Pancreas (tissue), 10 donors: ENCODE measurements at places on chromosomes 13 and 19. TPM values are rescaled to one million over a fixed set of nuclear protein-coding genes. Genes with fewer than 3 reads are reported as not detected.
A peak's percentile ranks its signal among the peaks of the same experiment; 100 is the strongest.

- no peak overlapping the region for H3K27ac ChIP-seq
- H3K27me3 ChIP-seq: no peaks in the 10 kb centered on the region
- H3K36me3 ChIP-seq: no peaks in the 10 kb centered on the region
- H3K4me3 ChIP-seq: no peak overlapping the region
- no peaks in the 10 kb centered on the region for H3K4me1 ChIP-seq
Measured at GRCh38 chr13:57825066-57825465, 193.5 kb downstream of the PCDH17 start.

GRCh38 chr13:43019811-43020210 lies 3.6 kb upstream of the DNAJC15 start:
- DNase-seq: no peak
- H3K36me3 ChIP-seq: no peaks in the 10 kb centered on the region
- no peak overlapping the region for H3K4me3 ChIP-seq
- H3K27me3 ChIP-seq: no peaks in the 10 kb centered on the region
- H3K4me1 ChIP-seq: peaks cover 4% of the 10 kb centered on the region

The APOC4 gene
- total RNA-seq: not detected

DNA sequence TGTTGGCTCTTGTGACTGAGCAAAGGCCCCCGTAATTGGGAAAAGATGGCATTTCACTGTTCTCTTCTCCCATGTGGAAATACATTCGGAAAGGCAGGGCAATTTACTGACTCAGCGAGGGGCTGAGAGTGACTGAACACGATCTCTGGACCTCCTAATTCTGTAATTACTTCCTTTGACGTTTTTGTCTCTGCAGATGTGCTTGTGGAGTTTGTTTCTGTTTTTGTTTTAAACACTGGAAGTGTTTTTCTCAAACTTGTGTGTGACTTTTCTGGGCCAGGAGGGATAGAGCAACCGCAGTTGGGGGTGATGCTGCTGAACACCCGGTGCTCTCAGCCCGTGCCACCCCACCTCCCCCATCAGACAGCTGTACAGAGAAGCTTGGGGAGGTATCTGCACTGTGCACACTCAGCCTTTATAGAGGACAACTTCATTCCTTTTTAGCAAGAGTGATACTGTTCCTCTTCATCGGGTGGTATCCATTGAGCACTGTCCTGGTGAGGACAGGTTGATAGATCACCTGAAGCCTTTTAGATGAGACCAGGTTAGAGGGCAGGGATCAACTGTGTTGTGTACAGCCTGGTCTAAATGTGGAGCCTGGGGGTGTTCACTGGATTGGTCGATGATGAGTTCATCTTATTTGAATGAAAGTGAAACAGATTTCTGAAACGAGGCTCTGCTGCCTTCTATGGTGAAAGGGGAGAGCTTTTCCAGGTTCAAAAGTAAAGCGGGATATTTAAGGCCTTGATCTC lies 117.4 kb downstream of the ESD start:
- peak overlapping the region; percentile 40 for H3K27ac ChIP-seq
- no peaks in the 10 kb centered on the region for H3K4me1 ChIP-seq
- H3K27me3 ChIP-seq: no peaks in the 10 kb centered on the region
- no peak for DNase-seq
- no peaks in the 10 kb centered on the region for H3K36me3 ChIP-seq

DNA sequence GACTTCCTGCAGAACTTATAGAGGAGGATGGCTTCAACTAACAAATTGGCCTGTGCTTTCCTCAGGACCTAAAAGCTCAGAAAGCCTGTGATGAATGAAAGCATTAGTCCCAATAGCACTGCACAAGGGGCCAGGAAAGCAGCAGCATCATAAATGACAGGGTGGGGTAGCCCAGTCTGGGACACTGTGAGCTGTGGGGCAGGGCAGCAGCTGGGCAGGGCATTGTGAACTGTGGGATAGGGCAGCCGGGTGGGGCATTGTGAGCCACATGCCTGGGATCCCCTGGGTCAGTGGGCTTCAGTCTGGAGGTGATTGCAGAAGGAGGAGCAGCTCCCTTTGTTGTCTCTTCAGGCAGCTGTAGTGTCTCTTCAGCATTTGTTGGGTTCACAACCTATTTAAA lies 1276.8 kb downstream of the UQCRFS1 start:
- H3K4me3 ChIP-seq: no peak overlapping the region
- no peaks in the 10 kb centered on the region for H3K36me3 ChIP-seq
- no peak overlapping the region for H3K27ac ChIP-seq
- H3K27me3 ChIP-seq: no peaks in the 10 kb centered on the region
- no peak for DNase-seq

DNA sequence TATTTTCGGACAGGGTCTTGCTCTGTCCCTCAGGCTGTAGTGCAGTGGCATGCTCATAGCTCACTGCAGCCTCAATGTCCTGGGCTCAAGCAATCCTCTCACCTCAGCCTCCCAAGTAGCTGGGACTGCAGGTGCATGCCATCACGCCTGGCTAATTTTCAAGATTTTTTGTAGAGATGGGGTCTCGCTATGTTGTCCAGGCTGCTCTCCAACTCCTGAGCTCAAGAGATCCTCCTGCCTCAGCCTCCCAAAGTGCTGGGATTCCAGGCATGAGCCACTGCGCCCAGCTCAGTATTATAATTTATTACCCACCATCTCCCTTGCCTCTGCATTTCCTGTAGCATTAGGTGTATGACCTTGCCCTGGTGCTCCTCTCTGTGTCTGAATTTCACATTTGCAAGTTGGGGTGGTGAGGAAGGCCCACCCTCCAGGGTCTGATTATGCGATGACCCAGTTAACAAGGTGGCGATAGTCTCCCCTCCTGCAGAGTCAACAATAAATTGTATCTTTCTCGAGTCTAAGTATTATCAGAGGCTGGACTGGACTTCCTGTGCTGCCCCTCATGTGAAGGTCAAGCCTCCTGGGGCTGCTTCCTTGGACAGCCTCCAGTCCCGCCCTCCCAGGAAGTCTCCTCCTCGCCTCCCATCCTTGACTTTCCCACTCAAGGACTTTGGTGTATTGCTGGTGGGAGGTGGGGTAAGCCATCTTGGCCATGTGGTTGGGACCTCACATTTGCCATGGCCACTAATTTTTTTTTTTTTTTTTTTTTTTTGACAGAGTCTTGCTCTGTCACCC lies 1.5 kb upstream of the TUBB4A start:
- no peak overlapping the region for H3K27ac ChIP-seq
- no peaks in the 10 kb centered on the region for H3K27me3 ChIP-seq
- DNase-seq: no peak
- H3K36me3 ChIP-seq: no peaks in the 10 kb centered on the region
- H3K4me3 ChIP-seq: no peak overlapping the region

The KCTD4 gene
- total RNA-seq: 0.12 TPM

DNA sequence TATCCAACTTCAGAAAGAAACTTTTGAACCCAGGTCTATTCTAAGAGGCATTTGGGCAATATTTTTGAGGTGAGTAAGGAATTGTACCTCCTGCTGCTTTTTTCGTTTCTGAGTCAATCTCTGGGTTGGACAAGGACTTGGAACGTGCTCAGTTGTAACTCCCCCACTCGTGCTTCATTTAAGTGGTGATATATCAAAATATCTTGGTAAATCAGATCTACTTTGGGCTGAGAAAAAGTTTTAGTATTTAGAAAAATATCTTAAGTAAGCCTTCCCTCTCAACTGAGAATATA lies 728.9 kb downstream of the EFNB2 start:
- H3K4me3 ChIP-seq: no peak overlapping the region
- H3K27ac ChIP-seq: no peak overlapping the region
- DNase-seq: no peak
- H3K4me1 ChIP-seq: no peaks in the 10 kb centered on the region
- H3K36me3 ChIP-seq: no peaks in the 10 kb centered on the region

The C1QTNF9B gene
- total RNA-seq: not detected

DNA sequence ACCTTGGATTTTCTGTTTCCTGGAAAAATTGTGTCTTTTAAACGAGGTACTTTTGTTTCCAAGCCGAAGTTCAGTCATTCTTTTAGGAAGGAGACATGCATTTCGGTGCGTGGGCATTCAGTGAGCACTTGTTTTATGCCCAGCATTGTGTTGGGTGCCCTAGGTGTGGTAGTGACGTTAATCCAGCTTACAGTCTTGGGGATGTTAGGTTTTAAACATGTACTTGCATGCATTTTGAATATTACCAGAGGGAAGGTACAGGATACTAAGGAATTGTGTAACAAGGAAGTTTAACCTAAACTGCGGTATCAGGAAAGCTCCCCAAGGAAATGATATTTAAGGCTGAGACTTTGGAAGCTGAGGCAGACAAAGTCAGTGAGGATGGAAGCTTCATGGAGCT lies 66.3 kb downstream of the ARHGAP35 start:
- H3K27me3 ChIP-seq: no peaks in the 10 kb centered on the region
- no peak overlapping the region for H3K27ac ChIP-seq
- no peaks in the 10 kb centered on the region for H3K36me3 ChIP-seq

The NUCB1 gene
- 60.9 TPM for total RNA-seq

The RHPN2 gene
- 7.6 TPM for total RNA-seq

The LGALS14 gene
- not detected for total RNA-seq

The RASA3 gene
- 8.5 TPM for total RNA-seq

- H3K36me3 ChIP-seq: no peaks in the 10 kb centered on the region
- peaks cover 24% of the 10 kb centered on the region for H3K4me1 ChIP-seq
- peak overlapping the region; percentile 71 for H3K4me3 ChIP-seq
- H3K27me3 ChIP-seq: no peaks in the 10 kb centered on the region
Measured at GRCh38 chr19:17948931-17949930, 16.4 kb downstream of the CCDC124 start.

The OR7A5 gene
- not detected for total RNA-seq

The SULT2B1 gene
- 0.64 TPM for total RNA-seq

DNA sequence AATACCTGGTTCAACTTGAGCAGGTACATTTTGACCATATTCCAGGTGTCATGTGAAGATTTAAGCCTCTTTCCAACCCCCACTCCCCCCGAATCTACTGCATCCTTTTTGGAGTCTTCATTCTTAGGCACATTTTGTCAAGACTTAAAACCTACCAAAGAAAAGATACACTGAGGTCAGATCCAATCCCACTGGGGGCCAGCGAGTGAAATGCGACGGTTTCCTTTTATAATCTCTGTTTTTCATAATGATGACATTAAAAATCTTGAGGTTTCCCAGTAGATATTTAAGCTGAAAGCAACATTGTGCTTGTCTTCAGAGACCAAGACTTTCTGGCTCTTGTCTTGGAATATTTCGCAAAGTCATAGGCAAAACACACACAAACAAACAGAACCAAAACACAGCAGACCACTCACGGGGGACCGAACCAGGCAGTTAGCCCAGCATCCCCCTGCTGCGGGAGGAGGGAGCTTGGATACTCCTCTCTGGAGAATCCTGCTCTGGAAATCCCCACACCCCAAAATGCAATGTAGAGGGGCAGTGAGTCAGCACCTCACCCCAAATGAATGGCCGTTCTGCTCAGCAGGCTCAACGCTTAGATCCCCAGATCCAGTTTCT lies 506 bp upstream of the GAS6 start:
- DNase-seq: no peak
- peaks cover 9% of the 10 kb centered on the region for H3K4me1 ChIP-seq
- peak overlapping the region; percentile 87 for H3K27ac ChIP-seq
- peak overlapping the region; percentile 57 for H3K4me3 ChIP-seq
- H3K36me3 ChIP-seq: no peaks in the 10 kb centered on the region
- H3K27me3 ChIP-seq: no peaks in the 10 kb centered on the region
